Progenitor cell of endocrine pancreas (in vitro differentiated cells): ENCODE measurements at places on chromosomes 3 and 15.

DNA sequence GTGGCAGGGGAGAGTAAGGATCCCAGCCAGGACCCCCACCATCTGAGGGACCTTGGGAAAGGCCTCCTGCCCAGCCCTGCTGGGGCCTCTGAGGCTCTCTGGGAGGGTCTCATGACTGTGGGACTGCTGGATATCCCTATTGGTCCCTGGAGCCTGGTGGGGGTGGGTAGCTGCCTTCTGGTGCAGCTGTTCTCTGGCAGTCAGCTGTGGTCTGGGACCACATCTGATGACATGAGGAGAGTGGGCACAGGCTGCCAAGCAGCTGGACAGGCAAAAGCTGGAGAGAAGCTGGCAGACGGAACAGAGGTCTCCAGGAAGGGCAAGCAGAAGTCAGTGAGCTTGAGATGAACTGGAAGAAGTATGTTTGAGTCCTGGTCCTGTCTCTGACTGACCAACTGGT is 22.4 kb downstream of the PLEKHO2 start:
- DNase-seq, result no peak

GRCh38 chr3:50187750-50188149 is 3.7 kb upstream of the GNAT1 start:
- no peak for DNase-seq

DNA sequence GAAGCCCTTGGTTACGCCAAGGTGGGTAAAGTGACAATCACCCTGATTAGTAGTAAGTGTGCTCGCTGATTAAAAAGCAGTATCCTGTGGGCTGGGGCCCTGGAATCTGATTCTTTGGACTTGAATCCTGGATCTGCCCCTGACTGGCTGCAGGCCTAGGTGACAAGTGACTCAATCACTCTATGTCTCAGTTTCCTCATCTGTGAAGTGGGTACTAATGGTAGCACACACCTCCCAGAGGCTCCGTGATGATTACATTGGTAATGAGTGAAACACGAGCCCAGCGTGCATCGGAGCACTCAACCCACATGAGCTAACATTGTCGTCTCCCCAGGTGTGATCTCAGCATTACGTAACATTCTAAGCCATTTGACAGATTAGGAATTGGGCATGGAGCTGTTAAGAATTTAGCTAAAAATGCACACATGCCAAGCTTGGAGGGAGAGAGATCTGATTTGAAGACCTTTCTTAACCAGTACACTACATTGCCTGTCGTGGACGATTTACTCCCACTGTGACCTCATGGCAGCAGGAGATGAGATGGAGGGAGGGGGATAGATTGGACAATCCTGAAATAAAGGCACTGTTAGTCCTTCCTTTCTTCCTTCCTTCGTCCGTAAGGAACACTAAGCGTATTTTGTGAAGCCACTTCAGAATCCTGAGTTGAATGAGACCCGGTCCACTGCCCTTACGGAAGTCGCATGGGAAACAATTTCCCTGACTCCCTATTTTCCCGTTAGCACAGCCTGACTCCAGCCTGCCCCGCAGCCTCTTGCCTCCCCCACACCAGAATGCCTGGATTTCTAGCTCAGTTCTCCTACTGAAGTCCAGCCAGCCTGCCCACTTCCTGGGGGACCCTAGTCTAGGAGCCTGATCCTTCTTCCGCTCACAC is 32.1 kb downstream of the MGLL start:
- DNase-seq, result no peak

DNA sequence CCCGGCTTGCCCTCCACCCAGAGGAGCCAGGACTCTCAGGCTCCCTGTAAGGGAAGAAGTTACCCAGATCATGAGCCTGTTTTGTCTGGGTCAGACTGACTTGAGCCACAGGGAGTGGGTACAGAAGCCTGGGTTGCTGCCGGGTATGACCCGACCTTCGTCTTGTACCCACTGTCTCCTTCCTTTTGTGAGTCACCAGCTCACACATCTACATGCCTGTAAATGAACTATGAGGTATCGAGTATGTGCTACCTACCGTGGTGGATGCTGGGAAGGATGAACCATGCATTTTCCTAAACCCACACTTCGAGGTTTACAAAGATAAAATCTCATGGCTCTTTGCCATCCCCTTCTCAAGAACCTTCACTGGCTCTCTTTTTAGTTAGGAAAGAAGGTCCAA is 56.9 kb downstream of the CACNA1D start:
- DNase-seq, result no peak

- DNase-seq, result no peak
Measured at GRCh38 chr3:167728176-167728575, 6.5 kb downstream of the PDCD10 start.

GRCh38 chr15:27339138-27339537 is 368.2 kb downstream of the GABRG3 start:
- no peak for DNase-seq

- DNase-seq, result no peak
Measured at GRCh38 chr15:72389231-72389630, 8.9 kb upstream of the TMEM202 start.

- DNase-seq, result no peak
Measured at GRCh38 chr3:112557976-112558375, 3.8 kb downstream of the ATG3 start.

- DNase-seq, result no peak
Measured at GRCh38 chr3:195897853-195898415, 10.4 kb downstream of the TNK2 start.

- DNase-seq, result no peak
Measured at GRCh38 chr3:158085358-158085757, 20.9 kb downstream of the SHOX2 start.

- no peak for DNase-seq
Measured at GRCh38 chr3:62462104-62462762, 88.9 kb upstream of the FEZF2 start.

DNA sequence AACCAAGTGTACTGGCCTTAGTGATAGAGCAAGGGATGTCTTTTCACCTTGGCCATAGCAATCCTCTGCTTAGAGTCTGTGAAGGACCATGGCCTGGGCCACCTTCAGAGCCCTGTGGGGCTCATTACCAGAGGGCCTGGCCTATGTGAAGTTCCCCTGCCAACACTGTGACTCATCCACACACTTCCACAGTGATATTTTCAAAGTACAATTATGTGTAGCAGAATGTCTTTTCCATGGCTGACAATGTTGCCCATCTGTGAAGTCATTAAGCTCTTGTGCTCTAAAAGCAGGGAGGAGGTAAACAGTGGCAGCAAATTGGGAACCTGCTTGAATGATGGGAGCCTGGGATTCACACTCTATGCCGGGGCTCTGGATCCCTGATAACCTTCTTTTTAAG is 12.2 kb upstream of the CACNA1D start:
- DNase-seq, result no peak

DNA sequence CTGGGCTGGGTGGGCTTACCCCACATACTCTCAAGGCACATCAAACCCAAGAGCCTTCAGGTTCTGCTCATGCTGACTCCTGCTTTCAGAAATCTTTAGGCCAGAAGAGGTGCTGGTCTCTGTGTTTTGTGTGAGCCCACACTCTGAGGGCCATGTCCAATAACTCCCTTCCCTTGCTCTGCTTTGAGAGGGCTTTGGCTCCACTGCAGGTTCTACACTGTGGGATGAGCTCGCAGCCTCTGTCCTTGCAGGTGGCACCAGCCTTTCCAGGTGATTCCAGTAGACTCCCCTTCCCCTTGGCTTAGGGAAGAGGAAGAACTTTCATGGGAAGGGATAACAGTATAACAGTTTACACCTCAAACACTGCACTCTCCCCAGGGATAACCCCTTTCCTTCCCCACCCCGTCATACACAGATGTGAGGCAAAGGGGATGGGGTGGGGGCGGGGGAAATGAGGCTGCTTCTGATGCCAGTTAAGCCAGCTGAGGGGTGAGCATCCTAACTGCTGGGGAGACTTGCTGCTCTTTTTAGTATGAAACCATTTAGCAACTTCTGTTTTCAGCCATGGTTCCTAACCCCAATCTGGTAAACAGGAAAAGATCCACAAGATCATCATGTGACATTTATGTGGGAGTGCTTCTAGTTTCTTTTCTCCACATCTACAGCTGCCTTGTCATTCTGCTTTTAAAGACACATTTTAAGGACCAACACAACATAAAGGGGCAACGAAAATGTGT is 262.4 kb downstream of the SLC9A9 start:
- no peak for DNase-seq

GRCh38 chr15:75136118-75136517 is 65.6 kb upstream of the C15orf39 start:
- no peak for DNase-seq

GRCh38 chr3:5122741-5123706 is 932 bp downstream of the ARL8B start:
- DNase-seq, result no peak

- DNase-seq, result no peak
Measured at GRCh38 chr15:34616613-34617012, 33.2 kb upstream of the GOLGA8B start.

DNA sequence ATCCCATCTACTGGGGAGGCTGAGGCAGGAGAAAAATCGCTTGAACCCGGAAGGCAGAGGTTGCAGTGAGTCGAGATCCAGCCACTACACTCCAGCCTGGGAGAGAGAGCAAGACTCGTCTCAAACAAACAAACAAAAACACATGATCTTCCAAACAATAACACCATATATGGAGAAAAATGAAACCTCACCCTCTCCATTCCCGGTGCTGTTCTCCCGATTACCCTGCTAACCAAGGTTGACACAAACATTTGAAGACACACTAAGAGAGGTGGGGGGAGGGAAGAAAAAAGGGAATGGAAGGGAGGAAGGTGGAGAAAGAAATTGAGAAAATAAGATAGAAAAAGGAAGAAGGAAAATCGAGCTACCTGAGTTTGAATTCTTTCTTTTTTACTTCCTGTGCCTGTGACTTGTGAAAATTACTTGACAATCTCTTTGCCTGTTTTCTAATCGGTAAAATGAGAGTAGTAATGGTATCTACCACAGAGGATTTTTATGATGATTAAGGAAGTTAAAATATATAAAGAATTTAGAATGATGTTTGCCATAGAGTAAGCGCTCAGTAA is 1.1 kb upstream of the PLSCR2 start:
- DNase-seq, result no peak

DNA sequence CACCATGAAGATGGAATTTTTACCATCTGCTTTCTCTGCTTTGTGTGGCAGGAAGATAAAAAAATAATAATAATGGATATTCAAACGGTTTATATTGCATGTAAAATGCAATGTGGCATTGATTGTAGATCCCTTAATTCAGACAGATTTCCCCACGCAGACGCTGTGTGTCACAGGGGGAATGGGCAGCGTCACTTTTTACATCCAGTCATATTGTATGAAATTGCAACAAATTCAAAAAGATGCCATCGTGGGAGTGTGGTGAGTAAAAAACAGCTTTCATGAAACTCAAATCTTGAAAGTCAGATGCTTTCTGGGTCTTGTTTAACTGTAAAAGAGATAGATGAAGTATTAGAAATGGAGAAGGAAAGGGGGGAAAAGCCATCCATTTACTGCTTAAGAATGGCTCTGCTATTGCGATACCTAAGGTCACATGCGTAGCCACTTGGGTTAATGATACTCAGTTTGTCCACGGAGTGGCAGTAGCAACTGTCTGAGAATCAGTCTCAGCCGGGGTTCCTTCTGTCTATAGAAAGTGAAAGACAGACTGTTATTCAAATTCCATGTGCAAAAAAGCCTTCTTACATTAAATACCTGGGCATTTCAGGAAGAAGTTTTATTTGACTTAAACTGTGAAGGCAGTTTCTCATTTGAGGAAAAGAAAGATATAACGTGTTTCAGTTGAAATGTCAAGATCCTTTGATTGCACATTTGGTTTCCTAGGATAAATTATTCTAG is 28.5 kb downstream of the BTD start:
- DNase-seq, result no peak

DNA sequence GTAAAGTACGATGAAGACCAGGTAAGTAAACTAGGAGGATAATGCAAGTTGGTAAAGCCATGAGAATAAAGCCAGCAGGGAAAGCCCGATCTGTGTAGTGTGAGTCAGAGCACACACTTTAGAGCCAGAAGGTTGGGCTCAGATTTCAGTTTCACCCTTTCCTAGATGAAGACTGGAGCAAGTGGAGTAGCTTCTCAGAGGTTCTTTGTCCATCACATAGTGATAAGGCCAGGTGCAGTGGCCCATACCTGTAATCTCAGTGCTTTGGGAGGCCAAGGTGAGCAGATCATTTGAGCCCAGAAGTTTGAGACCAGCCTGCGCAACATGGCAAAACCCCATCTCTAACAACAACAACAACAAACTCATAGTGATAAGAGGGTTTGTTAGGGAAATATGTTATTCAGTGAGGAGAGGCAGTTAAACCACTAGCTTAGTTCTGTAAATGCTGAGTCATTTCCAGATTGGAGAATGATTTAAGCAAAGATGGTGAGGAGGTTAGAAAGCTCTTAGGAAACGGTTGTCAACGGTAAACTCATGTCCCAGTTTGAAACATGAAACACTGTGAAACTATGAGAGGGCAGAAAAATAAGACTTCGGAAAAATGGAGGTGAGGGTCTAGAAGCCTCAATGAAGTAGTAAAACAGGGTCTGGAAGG is 39.0 kb downstream of the IL12A start:
- DNase-seq, result no peak

- no peak for DNase-seq
Measured at GRCh38 chr15:51359981-51360380, 18.5 kb downstream of the GLDN start.

GRCh38 chr15:58839485-58839884 is 68.4 kb downstream of the MINDY2 start:
- DNase-seq, result no peak

GRCh38 chr3:63192248-63192647 is 85.9 kb upstream of the SYNPR start:
- DNase-seq, result no peak
